Midbrain (tissue), 1 donor: ENCODE measurements at places on chromosomes 11 and 22.

DNA sequence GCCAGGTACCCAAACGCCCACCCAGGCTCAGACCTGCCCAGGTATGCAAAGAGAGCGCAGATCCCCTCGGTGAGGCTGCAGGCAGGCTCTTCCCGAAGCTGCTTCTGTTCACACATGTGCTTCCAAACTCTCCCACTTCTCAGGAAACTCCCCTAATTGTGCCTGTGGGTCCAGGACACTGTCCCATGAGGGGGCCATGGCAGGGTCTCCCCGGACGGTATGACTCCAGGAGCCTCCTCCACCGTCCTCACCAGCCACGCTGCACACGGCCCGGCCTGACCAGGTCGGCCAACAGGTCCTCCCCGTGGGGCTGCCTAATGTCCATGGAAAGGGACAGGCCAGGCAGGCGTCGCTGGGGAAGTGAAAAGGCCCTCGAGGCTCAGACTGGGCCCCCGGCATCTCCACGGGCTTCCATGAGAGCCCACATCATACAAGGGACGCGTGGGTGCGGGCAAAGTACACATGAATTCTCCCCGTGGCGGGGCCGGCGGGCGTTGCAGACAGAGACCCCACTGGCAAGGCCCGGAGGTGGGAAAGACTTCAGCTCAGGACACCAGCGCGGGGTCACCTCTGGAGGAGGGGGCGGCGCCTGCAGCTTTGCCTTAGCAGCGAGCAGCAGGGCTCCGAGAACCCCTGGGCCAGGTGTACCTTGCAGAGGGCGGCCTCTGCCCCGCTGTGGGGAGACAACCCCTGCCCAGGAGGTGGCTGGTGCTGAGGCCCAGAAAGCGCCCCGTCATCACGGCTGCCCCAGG, 526.1 kb downstream of the BRD1 start:
- no peak for DNase-seq

- no peak for DNase-seq
Observed at GRCh38 chr11:13902523-13902922, 60.0 kb upstream of the SPON1 start.

GRCh38 chr22:41043722-41044121, 48.7 kb upstream of the EP300 start:
- no peak for DNase-seq

GRCh38 chr22:49554741-49555140, 272.9 kb downstream of the BRD1 start:
- no peak for DNase-seq

DNA sequence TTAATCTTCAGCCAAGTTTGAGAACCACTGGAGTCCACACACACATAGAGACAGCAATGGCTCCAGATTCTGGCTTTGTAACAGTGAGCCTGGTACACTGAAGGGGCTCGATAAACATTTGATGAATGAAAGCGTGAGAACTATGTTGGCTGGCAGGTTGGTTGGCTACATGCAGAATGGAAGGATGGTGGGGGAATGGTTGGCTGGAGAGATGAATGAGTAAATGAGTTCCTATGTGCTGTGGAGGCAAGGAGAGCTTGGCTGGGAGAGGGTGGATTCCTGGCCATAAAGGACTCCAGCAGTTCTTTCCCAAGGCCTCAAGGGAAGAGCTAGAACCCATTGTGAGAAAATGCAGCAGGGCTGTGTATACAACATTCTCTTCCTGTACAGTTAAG, 168.0 kb upstream of the NECTIN1 start:
- no peak for DNase-seq

GRCh38 chr11:17401316-17401715, 12.9 kb upstream of the KCNJ11 start:
- no peak for DNase-seq

DNA sequence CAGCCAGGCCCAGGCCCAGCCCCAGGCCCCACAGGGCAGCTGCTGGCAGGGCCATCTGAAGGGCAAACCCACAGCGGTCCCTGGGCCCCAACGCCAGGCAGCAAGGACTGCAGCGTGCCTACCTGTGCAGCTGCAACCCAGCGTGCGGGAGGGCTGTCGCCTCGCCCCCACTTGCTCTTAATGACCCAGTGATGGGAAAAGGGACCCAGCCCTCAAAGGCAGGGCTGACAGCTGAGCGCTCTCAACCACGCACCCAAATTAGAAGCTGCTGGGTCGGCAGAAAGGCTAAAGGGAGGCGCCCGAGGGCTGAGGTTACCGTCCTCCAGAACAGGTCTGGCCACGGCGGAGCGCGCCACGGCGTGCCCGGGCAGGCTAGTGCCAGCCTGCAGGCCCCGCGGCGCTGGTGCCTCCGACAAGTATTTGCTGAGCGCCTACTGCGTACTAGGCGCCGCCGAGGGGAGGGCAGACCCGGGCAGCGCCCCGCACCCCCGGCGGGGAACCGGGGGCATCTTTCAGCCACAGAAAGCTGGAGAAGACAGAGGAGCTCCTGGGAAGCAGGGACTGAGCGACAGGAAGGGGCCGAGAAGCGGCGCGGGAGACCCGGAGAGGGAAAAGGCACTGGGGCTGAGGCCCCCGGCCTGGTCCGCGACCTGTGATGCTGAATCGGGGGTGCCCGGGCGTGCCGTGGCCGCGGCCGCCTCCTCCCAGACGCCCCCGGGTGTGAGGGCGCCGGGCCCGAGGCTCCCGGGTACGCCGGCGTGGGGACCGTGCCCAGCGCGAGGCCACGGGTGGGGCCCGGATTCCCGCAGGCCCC, 773 bp downstream of the HRAS start:
- no peak for DNase-seq

- DNase-seq: no peak
Observed at GRCh38 chr11:124791626-124792341, 8.4 kb downstream of the MSANTD2 start.

- DNase-seq: no peak
Observed at GRCh38 chr11:87039371-87039770, 1.6 kb downstream of the TMEM135 start.

DNA sequence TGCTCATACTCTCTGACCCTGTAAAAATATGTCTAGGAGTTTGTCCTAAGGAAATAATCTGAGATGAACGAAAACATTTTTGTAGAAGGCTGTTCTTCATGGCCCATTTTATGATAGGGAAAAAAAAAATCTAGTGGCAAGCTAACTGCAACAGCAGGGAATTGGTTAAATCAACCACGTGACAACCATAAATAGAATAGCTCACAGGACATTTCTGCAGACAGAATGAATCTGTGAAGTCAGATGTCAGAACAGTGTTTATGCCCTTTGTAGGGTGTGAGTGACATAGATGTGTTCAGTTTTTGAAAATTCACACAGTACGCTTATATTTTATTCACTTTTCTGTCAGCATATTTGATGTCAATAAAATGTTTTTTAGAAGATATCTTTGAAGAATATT, 16.1 kb downstream of the ARHGAP1 start:
- peak; percentile 59 for DNase-seq

DNA sequence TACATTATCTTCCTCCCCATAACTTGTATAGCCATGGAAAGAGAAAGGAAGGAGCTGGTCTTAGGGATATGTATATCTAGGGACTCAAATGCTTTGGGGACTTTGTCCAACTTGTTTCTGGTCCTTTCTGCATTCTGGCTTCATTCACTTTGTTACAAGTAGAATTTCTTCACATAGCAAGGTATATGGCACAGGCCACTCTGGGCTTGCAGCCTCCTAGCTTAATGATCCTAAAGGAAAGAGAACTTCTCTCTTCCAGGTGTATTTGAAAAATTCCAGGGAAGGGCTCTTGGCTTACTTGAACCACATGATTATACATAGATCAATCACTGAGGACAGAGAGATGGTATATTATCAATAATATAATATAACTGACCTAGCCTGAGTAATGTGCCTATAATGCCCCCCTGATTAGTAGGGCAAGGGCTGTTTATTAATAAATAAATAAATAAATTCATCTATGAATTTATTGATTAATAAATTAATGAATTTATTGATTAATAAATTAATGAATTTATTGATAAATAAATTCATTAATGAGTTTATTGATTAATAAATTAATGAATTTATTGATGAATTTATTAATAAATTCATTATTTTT, 48.2 kb upstream of the CEP295 start:
- DNase-seq: no peak

DNA sequence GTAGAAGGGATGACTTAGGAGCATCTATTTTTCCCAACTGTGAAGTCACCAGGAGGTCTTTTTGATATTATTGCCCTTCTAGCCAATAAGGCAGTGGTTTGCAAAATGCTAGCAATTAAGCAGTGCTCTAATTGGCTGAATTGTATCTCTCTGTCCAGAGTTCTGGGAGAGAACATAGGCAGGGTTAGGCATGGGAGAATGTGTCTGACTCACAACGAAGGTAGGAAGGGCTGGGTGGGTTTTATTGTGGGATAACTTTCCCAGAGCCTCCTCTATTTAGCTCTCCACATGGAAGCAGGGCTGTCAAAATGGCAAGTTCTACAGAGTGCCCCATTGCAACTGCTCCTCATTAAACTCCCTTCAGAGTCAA, 415.9 kb upstream of the CADM1 start:
- DNase-seq: no peak

DNA sequence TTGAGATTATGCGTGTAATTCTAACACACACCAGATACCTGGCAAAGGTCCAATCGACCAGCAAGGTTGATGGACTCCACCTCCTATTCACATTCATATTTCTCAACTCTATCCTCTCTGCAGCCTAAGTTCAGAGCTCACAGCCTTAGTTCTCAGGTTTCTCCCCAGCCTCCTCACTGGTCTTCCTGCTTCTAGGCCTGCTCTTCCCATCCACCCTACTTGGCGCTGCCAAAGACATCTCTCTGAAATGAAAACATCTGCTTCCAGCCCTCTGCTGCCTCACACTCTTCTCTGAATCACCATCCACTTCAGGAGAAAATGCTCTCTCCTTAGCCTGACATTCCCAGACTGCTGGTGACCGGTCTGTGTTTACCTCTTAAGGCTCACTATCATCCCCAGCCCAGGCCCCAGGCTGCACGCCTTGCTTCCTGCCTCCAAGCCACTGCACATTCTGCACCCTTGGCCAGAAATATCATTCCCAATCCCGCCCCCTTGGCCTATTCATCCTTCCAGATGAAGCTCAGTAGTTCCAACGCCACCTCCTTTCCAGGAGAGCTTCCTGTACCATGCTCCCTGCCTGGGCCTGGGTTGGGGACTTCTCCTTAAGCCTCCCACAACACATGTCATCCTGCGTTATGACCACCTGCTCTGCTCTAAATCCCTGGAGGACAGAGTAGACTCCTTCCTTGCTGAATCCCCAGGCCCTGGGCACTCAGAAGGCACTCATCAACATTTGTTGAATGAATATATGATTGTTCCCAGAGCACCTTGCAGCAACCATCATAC, 3.5 kb downstream of the ARRB1 start:
- no peak for DNase-seq

DNA sequence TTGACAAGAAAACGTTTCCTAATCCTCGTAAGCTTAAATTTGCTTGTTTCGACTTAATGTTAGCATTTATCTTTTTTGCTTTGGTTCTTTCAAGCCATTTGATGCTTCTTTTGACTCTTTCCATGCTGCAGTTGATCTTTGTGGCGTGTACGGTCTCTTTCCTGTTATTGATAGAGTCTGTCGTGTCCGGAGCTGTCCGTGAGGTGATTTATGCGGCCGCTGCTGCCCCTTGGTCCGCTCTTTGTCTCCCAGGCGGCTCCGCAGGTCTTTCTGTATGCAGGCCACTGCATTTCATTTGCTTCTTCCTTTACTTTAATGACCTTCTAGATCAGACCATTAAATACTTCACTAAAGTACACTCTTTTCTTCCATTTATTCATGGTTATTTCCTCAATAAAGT, 50.3 kb downstream of the TBC1D22A start:
- DNase-seq: no peak

DNA sequence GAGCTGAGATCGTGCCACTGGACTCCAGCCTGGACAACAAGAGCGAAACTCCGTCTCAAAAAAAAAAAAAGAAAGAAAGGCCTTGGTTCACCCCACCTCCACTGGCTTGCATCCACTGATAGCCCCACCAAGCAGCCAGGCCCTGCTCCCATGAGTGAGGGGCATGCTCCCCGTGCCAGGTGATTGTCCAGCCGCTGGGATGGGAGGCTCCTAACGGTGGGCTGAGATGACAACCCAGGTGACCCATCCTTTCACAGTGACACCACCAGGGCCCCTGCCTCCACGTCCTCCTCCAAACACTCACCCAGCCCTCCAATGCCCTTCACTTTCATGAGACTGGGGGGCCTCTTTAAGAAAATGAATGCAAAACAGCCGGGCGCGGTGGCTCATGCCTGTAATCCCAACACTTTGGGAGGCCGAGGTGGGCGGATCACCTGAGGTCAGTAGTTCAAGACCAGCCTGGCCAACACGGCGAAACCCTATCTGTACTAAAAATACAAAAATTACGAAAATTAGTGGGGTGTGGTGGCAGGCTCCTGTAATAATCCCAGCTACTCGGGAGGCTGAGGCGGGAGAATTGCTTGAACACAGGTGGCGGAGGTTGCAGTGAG, 8.6 kb upstream of the DERL3 start:
- DNase-seq: no peak

GRCh38 chr22:19229600-19229999, 51.1 kb upstream of the SLC25A1 start:
- no peak for DNase-seq

GRCh38 chr11:104060820-104061219, 24.4 kb downstream of the DDI1 start:
- no peak for DNase-seq

DNA sequence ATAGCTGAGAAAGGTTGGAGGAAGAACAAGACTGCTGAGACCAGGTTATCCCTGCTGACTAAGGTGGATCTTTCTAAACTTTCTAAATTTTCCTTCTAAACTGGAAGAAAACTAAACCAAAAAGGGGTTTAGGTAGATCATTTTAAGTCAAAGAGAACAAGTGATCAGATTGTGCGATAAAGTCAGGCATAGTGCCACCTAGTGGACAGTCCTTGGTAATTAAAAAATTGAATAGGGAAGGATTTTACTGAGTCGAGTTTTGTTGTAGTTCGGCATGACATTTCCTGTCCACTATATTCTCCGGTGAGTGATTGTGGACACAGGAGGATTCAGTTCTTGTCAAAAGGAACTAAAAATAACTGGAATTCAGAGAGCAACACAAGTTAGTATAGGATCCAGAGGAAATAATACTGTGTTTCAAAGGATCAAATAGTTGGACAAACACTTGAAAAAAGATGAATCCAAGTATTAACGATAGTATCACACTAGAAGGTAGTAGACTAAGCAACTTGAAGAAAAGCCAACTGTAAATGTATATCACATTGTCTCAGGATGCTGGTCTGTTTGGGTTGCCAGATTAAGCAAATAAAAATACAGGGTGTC, 1236.4 kb downstream of the FAM181B start:
- peak; percentile 43 for DNase-seq

- no peak for DNase-seq
Observed at GRCh38 chr11:64227405-64227956, 1.4 kb downstream of the NUDT22 start.

GRCh38 chr11:44483919-44484610, 81.4 kb upstream of the CD82 start:
- DNase-seq: no peak

GRCh38 chr22:30286813-30287647, 2.3 kb downstream of the CASTOR1 start:
- DNase-seq: peak; percentile 42
